ENCODE measurements at places on chromosomes 7 and 10.
A peak's percentile ranks its signal among the peaks of the same experiment; 100 is the strongest.

- DNase-seq, result peak; percentile 61
Observed at GRCh38 chr10:49518982-49519578, 19.8 kb downstream of the ERCC6 start.

- DNase-seq, result no peak
Observed at GRCh38 chr10:112958275-112958995, 8.4 kb downstream of the TCF7L2 start.

DNA sequence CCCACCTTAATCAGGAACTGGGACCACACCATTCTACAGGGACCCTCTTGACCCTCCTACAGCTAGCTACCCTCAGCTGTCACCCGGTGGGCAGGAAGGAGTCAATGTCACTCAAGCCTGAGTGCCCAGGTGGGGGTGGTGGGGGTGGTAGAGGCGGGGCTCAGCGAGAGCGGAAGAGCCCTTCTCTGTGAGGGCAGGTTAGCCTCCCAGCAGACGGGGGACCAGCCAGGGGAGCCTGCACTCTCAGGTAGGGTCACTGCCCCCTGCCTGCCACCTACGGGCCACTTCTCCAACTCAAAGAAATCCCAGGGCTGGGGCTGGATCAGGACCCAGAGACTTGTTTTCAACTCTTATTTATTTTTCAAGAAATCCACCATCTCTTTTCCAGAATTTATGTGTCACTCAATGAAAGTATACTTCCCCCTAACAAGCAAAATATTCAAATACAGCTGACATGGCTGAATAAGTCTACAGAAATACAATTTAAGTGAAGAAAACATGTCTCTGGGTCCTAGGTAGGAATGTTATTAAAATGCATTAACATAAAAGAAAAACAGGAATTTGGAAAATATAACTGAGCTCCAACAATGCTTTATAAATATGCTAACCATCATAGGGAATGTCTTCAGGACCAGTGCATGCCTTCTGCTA lies 63.4 kb upstream of the DDC start:
- no peak for DNase-seq

DNA sequence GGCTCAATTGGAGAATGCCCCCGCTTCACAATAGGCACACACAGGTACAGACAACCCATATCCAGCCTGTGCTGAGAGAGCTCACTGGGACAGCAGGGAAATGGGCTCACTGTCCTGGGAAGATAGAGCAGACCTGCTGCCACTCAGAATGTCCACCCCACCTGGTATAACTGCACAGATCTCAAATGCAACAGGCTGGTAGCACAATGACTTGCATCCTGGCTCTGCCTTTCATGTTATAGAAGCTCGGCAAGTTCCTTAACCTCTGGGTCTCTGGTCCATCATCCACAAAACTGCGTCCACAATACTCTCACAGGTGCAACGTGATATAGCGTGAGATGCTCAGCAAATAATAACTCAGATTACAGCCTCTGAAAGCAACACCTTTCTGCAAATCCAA lies 295.4 kb downstream of the GRID1 start:
- DNase-seq, result no peak

GRCh38 chr7:97096661-97097060 lies 20.8 kb upstream of the SDHAF3 start:
- no peak for DNase-seq

- no peak for DNase-seq
Observed at GRCh38 chr10:83572036-83572435, 567.3 kb upstream of the GHITM start.

DNA sequence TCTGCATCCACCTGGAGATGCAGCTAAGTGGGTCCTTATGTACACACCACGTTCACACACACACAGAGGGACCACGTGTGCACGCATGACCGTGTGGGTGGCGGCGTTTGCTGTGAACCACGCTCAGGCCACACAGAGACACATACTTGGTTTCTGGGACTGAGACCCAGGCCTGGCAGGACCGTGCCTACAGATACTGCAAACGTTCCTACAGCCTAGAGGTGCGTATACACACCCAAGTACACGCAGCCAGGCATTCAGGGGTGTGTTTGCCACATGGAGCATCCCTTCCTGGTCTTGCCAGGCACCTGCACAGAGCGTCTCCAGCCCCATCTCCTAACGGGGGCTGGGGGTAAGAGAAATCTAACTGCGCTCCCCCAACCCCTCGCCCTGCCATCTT lies 49.0 kb upstream of the GTF2IRD1 start:
- DNase-seq, result no peak

- DNase-seq, result no peak
Observed at GRCh38 chr7:119090851-119091250, 866.3 kb downstream of the ANKRD7 start.

DNA sequence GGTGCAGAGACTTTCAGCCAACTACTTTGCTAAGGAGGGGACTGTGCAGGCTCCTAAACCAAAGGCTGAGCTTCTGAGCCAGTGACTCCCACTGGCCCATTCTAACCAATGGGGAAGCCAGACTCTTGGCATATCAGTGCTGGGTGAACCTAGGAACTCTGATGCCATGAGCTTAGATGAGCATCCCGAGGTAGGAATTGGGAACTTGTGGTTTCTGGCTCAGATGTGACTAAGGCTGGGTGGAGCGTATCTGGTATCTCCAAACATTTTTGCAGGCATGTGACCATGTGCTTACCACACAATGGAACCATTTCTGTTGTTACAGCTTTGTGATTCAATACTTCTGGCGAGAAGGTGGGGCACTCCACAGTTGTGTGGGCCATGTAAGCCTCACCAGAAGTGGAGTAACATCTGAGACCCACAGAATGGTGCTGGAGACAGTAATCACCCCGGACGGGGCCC lies 2.5 kb upstream of the AVPI1 start:
- DNase-seq, result peak; percentile 94
